ENCODE measurements at places on chromosomes 3 and 15. TPM values are rescaled to one million over a fixed set of nuclear protein-coding genes. Genes with fewer than 3 reads are reported as not detected.

The BRK1 gene
- 86.6 TPM for total RNA-seq

- no peak overlapping the region for H3K4me3 ChIP-seq
- peaks cover 39% of the 10 kb centered on the region for H3K36me3 ChIP-seq
- H3K4me1 ChIP-seq, result peaks cover 11% of the 10 kb centered on the region
- H3K27ac ChIP-seq, result no peak overlapping the region
- DNase-seq, result no peak
- H3K27me3 ChIP-seq, result no peaks in the 10 kb centered on the region
These were observed 11.6 kb downstream of the ZXDC start for GRCh38 chr3:126464093-126464492.

DNA sequence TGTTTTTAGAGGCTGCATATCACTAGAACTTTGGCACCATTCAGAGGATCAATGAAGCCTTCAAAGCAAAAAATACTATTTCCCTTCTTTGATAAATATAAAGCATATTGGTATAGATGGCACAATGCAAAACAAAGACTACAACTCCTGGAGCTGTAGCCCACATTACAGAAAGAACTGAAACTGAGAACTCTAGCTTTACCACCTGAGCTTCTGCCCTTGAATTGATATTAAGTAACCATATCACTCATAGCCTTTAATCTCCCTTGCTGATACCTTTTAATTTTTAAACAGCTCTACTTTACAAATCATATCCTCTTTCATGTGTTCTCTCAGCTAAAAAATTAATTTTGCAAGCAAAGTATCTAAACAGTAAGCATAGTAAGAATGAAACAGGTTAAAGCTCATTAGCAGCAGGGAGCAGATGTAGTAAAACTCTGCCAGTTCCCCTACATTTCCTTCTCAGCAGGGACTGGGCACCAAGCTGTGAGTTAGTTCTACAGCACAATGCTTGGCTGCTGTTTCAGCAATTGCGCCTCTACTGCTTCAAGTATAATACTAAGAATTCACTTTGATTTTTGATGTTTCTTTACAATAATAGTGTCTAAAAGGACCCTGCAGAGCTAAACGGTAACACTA lies 97.9 kb upstream of the NANOGP8 start:
- no peak for DNase-seq
- no peak overlapping the region for H3K4me3 ChIP-seq
- H3K27me3 ChIP-seq, result no peaks in the 10 kb centered on the region
- H3K4me1 ChIP-seq, result peaks cover 5% of the 10 kb centered on the region

- H3K27ac ChIP-seq, result no peak overlapping the region
- peaks cover 6% of the 10 kb centered on the region for H3K4me1 ChIP-seq
- DNase-seq, result no peak
These were observed 48.9 kb upstream of the ZDHHC23 start for GRCh38 chr3:113898892-113899291.

GRCh38 chr15:76501726-76502125 lies 165.2 kb downstream of the ISL2 start:
- no peak overlapping the region for H3K27ac ChIP-seq
- H3K27me3 ChIP-seq, result no peaks in the 10 kb centered on the region
- peaks cover 13% of the 10 kb centered on the region for H3K36me3 ChIP-seq
- no peak overlapping the region for H3K4me3 ChIP-seq
